Cardiac fibroblast (primary cell): ENCODE measurements at places on chromosomes 5 and 9.

- no peak for DNase-seq
Measured at GRCh38 chr5:96750110-96750822, 57.5 kb downstream of the ERAP1 start.

- DNase-seq = peak; percentile 91
Measured at GRCh38 chr5:108747774-108748400, at the start of gene FER. Gene FER, plus strand, starts transcription at chr5:108747897. Its CDS starts 50,286 bp downstream, at chr5:108798183.

GRCh38 chr5:138745268-138745667, 8.0 kb upstream of the CTNNA1 start:
- DNase-seq = no peak

DNA sequence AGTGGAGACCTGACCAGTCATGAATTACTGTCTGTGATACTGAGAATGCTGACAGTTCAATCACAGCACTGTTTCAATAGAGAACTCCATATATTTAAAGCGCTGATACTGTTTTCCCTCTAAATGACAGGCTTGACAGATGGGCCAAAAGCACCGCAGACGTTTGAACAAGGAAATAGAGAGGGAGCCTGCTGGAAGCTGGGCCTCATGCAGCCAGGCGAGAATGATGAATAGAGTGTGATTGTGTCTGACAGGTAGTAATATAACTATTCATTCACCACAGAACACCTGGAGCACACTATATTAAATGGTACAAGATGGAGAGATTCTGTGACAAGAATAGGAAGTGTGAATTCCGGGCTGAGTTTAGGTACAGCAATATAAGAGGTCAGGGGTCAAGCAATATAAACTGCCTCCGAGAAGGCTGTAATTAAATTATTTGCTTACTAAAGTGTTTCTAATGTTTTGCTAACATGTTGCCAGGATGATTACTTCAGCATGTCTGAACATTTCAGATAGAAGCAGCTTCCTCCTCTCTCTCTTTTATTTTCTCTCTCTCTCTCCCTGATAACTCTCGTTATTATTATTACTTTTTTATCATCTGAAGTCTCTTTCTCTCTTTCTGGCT, 297.7 kb downstream of the CSNK1G3 start:
- no peak for DNase-seq

DNA sequence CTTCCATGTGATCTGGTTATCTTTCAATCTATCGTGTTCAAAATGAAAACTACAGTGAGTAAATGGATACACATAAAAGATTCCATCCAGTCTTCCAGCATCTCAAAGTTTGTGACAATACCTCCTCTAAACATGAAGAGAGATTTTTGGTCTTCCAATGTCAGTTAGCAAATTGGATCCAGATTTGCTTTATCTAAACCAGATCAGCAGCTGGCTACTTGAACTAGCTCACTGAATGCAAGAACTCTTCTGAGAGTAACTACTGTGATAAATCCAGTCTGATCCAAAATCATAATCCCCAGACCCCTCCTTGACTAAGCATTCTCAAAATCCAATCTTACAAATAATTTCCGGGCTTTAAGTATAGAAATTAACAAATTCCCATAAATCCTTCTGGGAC, 2177.9 kb upstream of the C9orf72 start:
- DNase-seq = no peak

GRCh38 chr5:99675974-99676373, 747.2 kb upstream of the CHD1 start:
- DNase-seq = no peak

DNA sequence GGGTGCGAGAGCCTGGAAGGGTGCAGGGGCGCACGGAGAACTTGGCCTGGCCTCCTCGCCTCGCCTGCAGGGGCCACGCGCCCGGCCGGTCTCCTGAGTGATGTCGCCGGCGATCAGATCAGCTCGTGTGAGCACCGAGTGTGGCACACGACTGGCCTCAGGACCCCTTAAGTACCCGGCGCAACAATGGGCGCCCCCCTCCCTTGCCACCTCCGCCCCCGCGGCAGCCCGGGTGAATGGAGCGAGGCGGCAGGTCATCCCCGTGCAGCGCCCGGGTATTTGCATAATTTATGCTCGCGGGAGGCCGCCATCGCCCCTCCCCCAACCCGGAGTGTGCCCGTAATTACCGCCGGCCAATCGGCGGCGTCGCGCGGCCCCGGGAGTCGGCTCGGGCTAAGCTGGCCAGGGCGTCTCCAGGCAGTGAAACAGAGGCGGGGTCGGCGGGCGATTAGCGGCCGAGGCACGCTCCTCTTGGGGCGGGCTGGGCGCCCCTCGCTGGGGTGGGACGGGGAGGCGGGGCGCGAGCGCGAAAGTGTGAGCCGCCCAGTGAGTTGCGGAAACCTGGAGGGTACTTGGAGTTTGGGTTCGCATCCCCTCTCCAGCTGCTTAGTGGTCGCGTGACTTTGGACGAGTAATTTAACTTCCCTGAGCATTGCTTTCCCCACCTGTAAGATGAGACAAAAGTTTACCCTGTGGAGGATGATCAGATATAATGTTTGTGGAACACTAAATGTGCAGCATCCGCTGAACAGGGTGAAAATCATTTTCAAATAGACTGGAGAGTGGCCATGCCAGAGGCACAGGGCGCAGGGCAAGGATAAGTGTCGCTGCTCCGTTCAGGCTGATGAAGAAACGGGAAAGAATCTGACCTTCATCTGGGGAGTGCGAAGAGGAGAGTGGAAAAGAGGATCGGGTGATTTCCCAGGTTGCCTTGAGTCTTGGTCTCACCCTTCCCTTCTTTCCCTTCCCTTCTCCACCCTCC, at the start of gene NEUROG1:
NEUROG1 (minus strand) TSS at position 145 of the 982 bp plus-strand sequence. CDS start 274 bp downstream, outside the sequence.
- no peak for DNase-seq
